ENCODE measurements at places on chromosomes 5 and 9.

GRCh38 chr9:38362852-38363588 is 29.5 kb upstream of the ALDH1B1 start:
- DNase-seq, result no peak

- DNase-seq, result no peak
Observed at GRCh38 chr5:55062039-55062779, 38.2 kb downstream of the GZMK start.

GRCh38 chr5:43357878-43358281 is 44.7 kb upstream of the HMGCS1 start:
- DNase-seq, result no peak

DNA sequence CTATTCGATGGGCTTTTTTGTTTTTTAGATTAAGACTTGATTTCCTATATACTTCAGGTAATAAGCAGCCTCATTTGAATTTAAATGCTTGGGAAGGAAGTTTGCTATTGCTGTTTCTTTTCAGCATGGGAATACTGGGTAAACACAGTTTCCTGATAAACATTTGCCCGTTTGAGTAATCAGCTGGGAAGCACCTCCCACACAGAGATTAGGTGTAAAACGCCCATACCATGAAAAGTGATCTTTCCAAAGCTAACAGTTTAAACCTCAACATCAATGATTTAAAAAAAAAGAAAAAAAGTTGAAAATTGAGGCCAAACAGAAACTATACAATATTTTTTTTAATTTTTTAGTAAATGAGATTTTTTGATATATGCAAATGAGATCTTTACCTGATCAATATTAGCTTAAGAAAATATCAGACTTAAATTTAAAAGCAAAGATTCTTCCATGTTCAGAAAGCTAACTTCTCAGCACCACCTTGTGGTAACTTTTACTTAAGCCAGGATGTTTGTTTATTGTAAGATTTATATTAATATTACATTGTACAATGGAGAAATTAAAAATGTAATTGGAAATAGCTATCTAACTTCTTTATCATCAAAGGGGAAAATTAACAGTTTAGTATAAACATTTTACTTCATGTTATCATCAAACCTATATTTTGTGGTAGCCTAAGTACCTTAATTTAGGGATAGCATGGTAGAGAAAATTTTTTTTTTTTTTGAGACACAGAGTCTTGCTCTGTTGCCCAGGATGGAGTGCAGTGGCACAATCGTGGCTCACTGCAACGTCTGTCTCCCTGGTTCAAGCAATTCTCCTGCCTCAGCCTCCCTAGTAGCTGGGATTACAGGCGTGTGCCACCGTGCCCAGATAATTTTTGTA is 39.8 kb downstream of the F2RL2 start:
- DNase-seq, result no peak

GRCh38 chr5:118008779-118009178 is 979.6 kb downstream of the DTWD2 start:
- no peak for DNase-seq

DNA sequence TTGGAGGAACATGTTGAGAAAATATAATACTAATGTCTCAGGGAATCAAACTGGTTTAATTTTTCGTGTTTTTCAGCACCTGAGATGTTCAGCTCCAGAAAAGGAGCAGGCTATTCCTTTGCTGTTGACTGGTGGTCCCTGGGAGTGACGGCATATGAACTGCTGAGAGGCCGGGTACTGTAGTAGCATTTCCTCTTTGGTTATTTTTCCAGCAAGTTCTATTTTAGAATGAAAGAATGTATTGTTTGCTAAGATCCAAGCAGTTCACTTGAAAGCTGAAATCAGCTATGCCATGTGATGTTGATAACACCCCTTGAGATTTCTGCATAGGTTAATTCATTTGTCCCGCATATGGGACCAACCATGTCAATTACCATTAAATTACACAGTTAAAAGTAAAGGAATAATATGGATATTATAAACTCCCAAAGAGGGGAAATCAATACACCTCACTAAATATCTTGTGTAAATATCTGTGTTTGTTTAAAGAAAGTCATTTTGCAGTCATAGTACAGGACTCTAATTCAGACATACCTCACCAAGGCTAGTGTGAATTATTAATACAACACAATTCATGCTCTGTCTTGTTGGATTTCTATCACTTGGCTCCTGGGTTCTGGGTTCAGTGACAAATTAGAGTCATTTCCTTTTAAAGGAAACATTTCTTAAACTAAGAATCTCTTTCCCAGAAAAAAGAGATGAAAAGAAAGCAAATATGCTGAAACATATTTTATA is 126.8 kb downstream of the STK32A start:
- no peak for DNase-seq

GRCh38 chr5:16866795-16867576 is 69.1 kb downstream of the MYO10 start:
- DNase-seq, result no peak

DNA sequence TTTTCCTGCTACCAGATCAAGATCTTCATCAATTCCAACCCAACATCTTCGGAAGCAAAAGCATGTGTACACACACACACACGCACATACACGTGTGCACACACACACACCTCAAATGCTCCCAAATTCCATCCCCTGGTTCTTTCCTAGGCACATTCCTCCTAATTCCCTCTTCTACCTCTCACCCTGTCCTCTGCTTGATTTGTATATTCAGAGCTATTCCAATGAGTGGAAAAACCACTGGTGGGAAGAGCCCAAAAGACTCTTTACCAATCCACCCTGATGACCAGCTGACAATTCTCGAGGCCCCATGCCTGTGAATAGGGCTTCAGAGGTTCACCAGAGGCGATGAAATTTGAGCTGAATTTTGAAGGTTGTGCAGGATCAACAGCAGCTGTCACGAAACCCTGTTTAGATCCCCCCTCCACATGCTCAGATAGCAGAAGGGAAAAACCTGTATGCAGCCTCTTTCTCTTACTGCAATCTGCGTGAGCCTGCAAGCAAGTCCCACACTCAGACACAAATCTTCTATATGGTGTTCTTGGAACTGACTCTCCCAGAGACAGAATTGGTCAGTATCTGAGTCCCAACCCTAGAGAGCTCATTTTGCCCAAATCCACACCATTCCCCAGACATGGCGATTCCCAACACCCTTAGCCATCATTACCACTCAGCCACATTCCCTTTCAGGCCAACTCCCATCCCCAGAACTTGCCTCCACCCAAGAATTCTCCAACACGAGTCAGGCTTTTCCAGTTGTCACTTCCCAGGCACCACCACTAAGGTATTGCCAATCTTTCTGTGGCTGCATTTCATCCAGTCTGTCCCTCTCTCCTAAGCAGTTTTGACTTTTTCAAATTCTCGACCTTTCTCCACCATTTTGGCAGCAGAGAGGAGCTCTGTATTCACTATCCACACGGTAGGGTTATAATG is 4.3 kb upstream of the TRIO start:
- no peak for DNase-seq

- DNase-seq, result no peak
Observed at GRCh38 chr5:22063717-22064116, 789.4 kb downstream of the CDH12 start.

DNA sequence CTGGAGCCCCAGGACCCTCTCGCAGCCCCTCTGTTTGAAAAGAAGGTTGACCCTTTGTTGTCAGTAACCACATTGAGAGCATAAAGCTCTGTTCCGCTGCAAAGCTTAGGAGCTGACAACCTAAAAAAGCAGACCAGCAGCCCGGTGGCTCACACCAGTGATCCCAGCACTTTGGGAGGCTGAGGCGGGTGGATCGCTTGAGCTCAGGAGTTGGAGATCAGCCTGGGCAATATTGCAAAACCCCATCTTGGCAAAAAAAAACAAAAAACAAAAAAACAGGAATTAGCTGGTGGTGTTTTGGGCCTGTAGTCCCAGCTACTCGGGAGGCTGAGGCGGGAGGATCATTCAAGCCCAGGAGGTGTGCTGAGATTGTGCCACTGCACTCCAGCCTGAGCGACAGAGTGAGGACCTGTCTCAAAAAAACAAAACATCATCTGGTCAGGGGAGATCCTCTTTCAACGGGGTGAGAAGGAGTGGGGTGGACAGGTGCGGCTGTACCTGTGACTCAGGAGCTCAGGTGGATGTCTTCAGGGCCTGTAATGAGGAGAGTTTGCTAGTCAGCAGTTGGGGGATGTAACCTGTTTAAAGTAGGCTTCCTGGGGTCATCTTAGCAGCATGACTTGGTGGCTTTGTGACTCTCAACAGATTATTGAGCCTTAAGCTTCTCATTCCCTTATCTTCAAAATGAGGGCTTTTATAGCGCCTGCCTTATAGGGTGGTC is 694 bp upstream of the REEP2 start:
- DNase-seq, result no peak

DNA sequence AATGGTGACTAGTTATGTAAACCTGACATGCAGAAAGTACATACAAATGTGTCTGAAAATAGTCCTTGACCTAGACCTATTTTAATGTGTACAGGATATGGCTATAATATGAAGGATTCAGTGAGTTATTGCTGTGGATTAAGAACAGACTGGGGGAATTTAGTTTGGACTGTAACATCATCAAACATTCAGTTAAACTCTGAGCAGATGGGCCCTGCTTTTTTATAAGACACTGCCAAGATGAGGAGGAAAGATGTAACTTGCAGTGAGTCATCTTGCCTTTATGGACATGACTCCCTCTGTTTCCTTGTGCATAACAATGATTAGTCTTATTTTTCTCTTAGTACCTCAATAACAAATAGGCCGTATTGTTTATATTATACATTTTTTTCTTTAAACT is 12.2 kb downstream of the PPP3R2 start:
- no peak for DNase-seq

Data from stimulated activated CD8-positive, alpha-beta memory T cell treated with anti-CD3 and anti-CD28 coated beads, Interleukin-4, amount 100 ng/mL, for 1 hour (primary cell).